ENCODE measurements at places on chromosomes 7 and 10.

DNA sequence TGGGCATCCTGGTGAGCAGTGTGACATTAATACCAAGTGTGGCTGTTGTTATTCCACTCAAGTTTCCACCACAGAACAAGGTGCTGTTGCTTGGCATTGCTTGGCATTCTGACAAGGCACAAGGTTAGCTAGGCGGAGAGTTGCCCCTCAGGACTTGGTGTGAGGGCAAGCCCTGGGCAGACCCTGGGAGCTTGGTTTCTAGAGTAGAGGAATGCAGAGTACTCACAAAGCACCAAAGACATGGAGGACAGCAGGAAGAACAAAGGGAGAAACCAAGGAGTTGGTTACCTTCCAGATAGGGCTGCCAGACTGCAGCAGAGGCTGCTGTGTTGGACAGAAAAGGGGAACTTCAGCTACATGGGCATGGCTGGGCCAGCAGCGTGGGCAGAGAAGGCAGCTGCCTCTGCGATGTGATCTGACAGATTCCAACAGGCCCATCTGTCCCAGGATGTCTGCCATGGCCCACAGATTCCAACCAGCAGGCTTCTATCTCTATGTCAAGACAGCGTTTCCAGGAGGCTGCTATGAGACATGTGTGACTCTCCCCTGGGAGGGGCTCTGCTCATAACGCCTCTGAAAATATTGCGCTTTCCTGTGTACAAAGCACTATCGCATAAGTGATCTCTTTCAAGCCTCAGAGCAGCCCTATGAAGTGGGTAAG, 1.8 kb downstream of the GOLGA7B start:
- no peak for DNase-seq

GRCh38 chr7:121609208-121609607, 213.1 kb upstream of the FAM3C start:
- DNase-seq, result no peak

GRCh38 chr7:151248346-151249033, at the start of gene SMARCD3:
TSS of gene SMARCD3 (minus strand) at chr7:151248694. CDS start at chr7:151248562, 132 bp downstream.
- DNase-seq, result peak; percentile 67

GRCh38 chr7:66771795-66772194, 31.3 kb downstream of the RABGEF1 start:
- no peak for DNase-seq

DNA sequence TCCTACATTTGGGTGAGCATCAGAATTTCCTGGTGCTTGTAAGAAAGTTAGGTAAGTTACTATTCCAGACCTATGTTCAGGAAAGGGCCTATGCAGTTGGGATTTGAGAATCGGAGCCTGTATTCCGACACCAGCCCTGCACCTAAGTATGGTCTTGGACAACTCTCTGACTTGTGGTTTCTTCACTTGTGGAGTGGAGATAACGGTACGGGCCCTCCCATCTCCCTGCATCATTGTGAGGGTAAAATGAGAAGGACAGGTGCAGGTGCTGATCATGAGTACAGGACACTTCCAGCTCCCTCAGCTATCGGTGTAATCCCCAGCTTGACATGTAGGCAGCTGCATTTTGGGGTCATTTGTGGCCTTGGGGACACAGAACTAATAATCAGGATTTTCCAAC, 138.3 kb upstream of the NAMPT start:
- no peak for DNase-seq

DNA sequence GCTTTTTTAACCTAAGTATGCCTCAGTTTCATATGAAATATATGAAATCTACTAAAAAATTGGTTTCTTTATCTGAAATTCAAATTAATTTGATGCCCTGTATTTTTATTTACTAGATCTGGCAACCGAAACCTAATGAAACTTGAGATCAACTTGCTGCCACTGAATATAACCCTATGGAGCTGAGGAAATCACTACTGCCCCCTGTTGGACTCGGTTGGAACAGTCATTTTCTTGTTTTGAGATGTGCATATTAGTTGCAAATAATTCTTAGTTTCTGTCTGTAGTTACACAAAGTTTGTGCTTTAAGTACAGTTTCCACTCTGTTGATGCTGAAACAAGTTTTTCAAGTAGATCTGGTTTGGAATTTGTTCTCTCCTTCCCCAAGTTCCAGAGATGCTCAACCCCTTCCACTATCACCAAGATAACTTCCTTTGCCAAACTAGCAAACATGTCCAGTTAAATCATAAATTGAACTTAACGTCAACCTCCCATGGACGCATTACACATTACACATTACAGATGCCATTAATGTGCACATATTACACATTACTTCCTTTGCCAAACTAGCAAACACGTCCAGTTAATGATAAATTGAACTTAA, 22.2 kb upstream of the EXOC4 start:
- no peak for DNase-seq

DNA sequence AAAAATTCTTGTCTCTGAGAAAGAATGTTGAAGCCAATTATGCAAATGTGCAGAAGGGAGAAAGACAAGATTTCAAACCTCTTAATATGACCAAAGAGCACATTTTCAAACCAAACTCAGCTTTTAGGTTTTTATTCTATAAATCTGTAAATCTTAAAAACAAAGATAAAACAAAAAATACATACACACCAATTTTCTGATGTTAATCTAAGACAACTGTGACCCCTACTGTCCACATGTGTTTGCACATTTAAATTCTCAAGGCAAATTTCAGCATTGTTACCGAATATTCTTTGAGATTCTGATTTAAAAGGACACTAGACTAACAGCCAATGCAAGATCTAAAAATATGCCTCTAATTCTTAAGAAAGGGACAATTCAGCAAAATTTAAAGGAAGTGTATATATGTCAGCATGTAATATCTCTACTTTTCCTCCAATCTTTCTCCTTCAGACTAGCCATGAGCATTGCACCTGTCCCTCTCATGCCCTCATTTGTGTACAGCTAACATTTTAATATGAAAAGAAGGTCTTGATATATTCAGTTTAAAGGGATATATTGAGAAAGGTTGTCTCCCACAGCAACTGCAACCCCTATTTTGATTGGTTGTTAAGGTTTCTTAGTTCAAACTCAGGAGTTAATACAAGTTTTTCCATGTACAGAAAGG, 417.9 kb downstream of the IPMK start:
- no peak for DNase-seq

- no peak for DNase-seq
These were observed 121.6 kb downstream of the LRRC18 start for GRCh38 chr10:48818081-48818480.

GRCh38 chr7:109915670-109916069, 1175.3 kb upstream of the LRRN3 start:
- DNase-seq, result no peak

DNA sequence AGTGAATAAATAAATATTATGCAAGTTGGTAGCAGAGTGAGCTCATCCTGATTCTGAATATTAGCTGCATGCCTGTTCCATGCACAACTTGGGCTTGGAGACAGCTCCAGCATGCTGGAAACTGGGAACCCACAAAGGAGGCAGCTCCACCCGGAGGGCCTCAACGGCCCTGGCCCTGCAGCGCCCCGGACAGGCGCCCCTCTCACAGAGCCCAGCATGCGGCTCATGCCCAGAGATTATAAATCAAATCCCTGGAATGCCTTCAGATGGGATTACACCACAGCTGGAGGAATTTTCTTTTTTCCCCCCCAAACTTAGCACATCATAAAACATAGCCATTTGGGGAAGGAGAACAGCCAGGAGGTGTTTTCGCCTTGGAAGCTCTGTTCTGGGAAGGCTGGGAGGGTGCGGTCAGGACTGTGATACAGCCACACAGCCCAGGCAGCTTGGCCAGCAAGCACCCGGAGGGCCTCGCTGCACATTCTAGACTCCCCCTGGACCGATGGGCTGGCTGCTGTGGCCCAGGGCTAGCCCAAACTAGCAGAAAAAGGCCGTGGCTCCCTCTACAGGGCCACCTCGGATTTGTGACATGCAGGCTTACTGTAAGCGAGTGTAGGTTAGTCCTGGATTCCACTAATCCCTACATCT, 102.4 kb downstream of the PTPN20 start:
- peak; percentile 53 for DNase-seq

GRCh38 chr10:65213170-65213569, 1692.0 kb downstream of the REEP3 start:
- no peak for DNase-seq

GRCh38 chr7:2000153-2000687, 232.5 kb downstream of the MAD1L1 start:
- no peak for DNase-seq

- no peak for DNase-seq
These were observed 74.4 kb downstream of the METTL2B start for GRCh38 chr7:128550920-128551319.

DNA sequence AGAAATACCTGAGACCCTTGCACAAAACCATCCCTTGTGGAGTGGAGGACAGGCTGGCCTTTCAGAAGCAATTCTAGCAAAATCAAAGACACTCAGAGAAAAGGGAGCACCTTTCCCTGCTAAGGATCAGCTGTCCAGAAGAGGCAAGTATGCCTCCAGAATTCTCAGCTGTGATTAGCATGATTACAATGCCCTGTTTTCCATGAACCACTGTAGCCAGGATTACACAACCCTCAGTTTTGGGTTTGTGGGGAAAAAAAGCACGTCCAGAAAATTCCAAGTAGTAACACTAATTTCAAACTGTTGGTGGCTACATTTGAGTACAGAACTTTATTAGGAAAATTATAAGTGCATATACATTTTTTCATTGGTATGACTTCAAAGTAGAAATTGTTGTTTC, 15.0 kb downstream of the CXCL12 start:
- no peak for DNase-seq

DNA sequence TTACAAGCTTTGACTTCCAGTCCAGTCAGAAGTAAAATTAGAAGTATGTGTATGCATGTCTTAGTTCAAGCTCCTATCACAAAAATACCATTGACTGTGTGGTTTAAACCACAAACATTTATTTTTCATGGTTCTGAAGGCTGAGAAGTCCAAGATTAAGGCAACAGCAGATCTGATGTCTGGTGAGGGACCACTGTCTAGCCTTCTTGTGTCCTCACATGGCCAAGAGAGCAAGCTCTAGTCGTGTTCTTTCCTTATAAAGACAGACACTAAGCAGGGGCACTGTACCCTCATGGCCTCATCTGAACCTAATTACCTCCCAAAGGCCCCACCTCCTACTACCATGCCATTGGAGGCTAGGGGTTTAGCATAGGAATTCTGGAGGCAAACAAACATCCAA, 41.3 kb upstream of the ARL4A start:
- DNase-seq, result no peak

- DNase-seq, result no peak
These were observed 31.6 kb downstream of the PPIF start for GRCh38 chr10:79378647-79379511.

DNA sequence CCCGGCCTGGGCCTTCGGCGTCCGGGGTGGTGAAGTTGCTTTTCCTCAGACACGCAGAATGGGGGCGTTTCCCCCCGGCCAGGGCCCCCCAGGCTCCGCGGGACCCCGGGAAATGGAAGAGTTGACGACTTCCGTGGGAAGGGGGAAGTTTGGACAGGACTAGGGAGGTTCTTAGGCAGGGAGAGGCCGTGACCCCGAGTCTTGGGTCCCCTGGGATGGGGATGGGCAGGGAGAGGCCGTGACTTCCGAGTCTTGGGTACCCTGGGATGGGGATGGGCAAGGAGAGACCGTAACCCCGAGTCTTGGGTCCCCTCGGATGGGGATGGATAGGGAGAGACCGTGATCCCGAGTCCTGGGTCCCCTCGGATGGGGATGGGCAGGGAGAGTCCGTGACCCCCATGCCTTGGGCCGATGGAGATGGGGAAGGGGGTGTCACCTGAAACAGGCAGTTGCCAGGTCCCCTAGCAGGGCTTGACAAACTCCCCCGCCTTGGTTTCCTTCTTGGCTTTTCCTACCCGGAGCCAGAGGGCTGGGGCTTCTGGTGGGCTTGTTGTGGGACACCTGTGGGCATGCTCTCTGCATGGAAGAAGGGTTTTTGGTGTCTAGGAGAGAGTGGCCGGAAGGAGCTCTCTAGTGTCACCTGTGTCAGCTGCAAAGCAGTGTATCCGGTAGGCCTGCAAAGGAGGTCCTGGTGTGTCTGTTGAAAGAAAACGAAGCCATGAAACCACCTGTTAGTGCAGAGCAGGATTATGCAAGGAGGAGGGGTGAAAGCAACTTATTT, 1.1 kb downstream of the TRRAP start:
- DNase-seq, result peak; percentile 16

DNA sequence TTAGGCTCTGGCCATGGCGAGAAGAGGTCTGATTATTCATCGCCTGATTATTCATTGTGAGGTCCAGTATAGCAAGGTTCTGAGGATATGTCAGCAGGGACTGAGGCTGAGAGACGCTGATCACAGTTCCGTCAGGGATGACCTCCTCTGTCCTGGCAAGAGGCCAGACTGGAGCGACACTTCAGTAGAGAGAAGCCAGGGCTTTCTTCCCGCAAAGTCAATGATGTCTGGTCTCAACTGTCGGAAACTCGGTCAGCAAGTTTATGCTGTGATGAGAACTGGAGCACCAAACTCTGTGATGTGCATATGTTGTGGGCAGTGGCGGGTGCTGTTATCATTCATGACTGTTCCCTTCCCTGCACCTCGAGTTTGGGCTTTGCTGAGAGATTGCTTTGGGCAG, 29.0 kb upstream of the GNA12 start:
- DNase-seq, result no peak

DNA sequence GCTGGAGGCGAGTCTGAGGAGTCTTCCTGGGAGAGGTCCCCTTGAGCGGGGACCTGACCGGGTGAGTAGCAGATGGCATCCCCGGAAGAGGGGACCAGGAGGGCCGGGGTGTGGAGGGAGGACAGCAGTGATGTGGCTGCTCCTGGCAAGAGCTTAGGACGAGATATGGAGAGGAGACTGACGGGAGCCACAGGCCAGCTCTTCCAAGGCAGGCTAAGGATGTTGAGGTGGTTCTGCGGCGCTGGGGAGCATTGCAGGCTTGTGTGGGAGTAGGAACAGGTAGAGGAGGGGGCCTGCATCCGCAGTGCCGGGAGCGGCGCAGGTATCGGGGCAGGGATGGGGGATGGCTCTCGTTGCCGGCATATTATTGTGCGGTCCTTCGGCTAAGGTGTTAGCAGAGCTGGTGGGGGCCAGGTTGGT, 76.7 kb upstream of the ANLN start:
- no peak for DNase-seq

GRCh38 chr10:132355754-132356153, 23.8 kb downstream of the LRRC27 start:
- no peak for DNase-seq

DNA sequence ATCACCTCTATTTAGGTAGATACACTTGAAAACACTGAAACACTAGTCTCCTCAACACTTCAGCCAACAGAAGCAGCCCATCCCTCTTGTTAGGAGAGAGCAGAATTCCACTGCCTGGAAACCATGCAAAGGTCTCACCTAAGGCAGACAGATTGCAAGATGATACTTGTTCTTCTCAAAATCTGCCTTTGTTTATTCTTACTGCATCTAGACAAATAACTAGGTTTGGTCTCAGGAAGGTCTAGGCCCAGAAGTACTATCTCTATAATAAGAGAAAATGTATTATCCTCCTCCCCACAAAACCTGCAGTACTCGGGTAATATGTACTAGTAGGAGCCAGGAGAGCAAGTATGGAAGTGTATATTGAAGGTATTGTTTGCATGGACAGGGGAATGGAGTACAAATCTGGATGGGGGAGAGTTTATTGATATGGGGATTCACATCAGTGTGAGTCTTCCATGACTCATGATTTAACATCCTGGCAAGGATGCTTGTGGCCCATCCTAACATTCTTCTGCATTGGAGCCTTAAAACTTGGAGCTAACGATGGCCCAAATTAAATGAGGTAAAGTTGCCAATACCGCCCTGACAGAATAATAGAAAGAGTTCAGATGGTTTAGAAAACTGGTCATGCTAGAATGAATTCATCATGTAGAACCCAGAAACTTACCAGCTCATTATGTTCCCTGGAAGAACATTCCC, 109.2 kb downstream of the EPC1 start:
- DNase-seq, result no peak

GRCh38 chr10:133475425-133475734, 21.6 kb downstream of the SCART1 start:
- DNase-seq, result no peak

Measured in gastrocnemius medialis (tissue), 4 donors.